ENCODE measurements at places on chromosomes 4 and X.
A peak's percentile ranks its signal among the peaks of the same experiment; 100 is the strongest.

GRCh38 chr4:76982638-76983584 lies 33.4 kb downstream of the SEPTIN11 start:
- DNase-seq: peak; percentile 63

GRCh38 chr4:37594099-37594498 lies 92.1 kb downstream of the RELL1 start:
- no peak for DNase-seq

- DNase-seq: no peak
Observed at GRCh38 chr4:96166806-96167205, 326.9 kb downstream of the PDHA2 start.

- DNase-seq: no peak
Observed at GRCh38 chrX:143853488-143853887, 30.4 kb upstream of the UBE2NL start.

- no peak for DNase-seq
Observed at GRCh38 chrX:69761633-69762032, 145.7 kb downstream of the EDA start.

All from erythroblast (primary cell).